C1 segment of cervical spinal cord (tissue), 14 donors: ENCODE measurements at places on chromosomes 5 and 9.

DNA sequence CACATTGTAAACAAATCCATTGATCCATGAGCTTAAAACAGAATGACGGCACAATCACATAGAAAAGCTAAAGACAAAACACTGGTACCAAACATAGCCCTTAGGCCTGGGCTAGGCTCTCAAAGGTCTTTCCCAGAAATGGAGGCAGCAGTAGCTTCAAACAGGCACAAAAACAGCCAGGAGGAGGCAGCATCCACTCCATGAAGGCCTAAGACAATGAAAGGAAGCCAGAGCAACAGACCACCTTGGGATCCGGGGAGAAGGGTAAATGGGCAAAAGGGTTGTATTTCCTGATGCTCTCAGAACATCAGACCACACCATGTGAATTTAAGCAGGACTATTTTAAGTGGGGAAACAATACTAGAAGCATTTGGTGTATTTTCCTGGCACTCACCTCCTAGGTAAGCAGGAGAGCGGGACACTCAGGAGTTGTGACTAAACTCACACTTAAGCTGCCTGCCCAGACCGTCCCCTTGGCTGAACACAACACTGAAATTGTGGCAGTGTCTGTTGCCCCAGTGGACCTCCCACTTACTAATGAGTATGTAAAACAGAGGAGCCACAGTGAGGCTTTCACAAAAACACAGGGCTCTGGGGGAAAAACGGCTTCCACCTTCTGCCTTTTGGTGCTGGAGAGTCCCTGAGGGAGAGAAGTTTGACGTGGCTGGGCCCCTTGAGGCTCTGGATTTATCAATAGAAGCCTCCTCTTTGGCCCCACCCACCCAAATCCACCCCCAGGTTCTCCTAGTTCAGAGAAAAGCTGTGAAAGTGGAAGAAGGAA, 11.9 kb downstream of the GNPDA1 start:
- no peak for DNase-seq

- DNase-seq, result no peak
Measured at GRCh38 chr5:91245074-91245452, 138.1 kb downstream of the ARRDC3 start.

- no peak for DNase-seq
Measured at GRCh38 chr5:108634617-108635288, 112.9 kb upstream of the FER start.

GRCh38 chr5:158133369-158133768, 274.4 kb upstream of the CLINT1 start:
- DNase-seq, result no peak

- no peak for DNase-seq
Measured at GRCh38 chr9:130854835-130855234, 19.8 kb downstream of the ABL1 start.

DNA sequence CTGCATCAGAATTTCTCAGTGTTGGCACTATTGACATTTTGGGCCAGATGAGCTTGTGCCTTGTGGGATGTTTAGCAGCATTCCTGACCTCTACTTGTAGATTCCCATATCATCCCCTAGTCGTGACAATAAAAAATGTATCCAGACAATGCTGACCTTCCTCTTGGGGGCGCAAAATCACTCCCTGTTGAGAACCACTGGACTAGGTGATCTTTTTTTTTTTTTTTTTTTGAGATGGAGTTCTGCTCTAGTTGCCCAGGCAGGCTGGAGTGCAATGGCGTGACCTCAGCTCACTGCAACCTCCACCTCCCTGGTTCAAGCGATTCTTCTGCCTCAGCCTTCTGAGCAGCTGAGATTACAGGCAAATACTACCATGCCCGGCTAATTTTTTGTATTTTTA, 22.6 kb downstream of the STXBP1 start:
- DNase-seq, result no peak

DNA sequence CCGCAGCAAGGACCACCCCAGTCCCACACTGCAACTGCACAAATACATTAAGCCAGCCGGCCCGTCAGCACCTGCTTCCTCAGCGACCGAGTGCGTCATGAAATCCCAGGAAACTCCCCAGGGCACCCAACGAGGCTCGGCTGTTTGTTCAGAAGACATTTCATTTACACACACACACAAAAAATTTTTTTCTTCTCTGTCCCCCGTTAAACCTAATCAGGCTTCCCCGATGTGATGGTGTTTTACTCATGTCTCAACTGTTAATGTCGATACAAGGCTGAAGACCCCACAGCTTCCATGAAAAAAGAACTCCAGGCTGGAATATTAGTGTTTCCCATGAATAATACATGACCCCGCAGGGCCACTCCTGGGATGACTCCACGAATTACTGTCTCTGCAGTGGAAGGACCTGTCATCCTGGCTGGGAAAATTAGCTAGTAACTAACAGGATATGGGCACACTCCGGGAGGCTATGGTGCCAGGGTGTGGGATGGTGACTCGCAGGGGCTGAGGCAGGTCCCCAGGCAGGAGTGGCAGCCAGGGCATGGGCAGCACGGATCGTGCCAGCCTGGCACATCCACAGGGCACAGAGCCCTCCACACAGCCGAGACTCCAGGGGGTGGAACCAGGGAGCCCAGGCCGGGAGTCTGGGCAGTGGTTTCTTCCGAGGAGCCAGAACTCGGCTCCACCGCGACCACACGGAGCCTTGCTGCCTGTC, 102.4 kb downstream of the VAV2 start:
- DNase-seq, result no peak

- no peak for DNase-seq
Measured at GRCh38 chr5:149988126-149988525, 12.3 kb downstream of the TIGD6 start.

DNA sequence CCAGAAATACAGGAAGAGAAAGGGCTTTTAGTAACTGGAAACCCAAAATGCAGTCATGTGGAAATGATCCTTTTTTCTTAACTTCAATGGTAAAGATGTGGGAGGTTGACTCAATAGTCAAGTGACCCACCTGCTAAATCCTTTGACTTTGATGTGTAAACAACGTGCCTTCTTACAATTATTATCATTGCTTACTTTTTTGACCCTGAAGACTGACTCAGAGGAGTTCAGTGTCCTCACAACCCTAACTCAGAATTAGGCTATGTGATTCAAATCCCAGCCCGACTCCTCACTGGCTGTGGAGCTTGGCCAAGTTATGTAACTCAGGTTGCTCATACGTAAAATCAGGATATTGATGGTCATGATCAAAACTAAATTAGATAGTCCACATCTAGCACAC, 27.9 kb downstream of the ANXA1 start:
- DNase-seq, result no peak

DNA sequence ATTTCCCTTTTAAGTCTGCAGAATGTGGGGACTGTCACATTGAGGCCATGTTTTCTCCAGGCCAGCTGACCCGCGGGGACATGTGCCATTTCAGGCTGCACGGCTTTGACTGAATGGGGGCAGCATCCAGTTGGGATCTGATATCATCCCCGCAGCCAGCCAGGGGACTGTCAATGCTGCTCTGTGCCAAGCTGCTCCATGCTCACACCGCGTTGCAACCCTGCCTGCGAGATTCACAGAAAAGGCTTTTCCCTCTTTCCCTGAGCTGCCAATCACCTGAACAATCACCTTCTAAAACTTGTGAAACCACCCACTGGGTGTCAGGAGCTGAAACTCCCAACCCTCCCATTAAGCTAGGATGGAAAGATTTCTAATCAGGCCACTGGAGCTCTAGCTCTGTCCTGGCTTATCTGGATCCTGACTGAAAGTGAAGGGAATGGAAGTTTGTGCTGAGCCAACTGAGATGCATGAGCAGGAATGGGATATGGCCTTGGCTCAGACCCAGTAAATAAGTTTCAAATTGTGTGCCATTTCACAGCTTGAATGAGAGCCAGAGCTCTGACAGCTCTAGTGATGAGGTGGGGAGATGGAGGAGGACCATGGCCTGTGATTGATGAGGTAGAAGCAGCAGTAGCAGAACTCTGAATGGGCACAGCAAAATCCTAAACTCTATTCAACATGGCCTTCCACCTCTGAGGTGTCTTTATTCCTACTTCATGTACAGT, 34.5 kb upstream of the ZNF366 start:
- DNase-seq, result peak; percentile 10

DNA sequence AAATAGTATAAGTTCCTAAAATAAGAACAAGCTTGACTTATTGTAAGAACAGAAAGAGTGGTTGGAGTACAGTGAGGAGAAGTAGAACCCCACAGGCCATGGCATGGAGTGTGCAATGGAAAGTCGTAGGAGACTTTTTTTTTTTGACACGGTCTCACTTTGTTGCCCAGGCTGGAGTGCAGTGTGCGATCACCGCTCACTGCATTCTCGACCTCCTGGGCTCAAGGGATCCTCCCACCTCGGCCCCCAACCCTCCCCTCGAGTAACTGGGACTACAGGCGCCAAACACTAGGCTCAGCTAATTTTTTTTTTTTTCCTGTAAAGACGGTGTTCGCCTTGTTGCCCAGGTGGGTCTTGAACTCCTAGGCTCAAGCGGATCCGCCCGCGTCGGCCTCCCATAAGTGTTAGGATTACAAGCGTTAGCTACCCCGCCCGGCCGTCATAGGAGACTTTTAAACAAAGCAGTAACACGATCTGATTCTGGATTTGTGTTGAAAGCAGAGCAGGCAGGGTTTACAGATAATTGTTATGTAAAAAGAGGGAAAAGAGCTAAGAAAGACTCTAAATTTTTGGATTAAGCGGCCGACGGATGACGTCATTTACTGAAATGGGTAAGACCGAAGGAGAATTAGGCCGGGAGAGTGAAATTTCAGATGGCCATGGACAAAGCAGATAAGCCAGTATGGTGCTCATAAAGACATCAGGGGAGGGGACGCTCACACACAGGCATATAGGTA, 752 bp downstream of the TSTD2 start:
- no peak for DNase-seq

GRCh38 chr5:111379391-111379816, 132.9 kb downstream of the STARD4 start:
- DNase-seq, result no peak

DNA sequence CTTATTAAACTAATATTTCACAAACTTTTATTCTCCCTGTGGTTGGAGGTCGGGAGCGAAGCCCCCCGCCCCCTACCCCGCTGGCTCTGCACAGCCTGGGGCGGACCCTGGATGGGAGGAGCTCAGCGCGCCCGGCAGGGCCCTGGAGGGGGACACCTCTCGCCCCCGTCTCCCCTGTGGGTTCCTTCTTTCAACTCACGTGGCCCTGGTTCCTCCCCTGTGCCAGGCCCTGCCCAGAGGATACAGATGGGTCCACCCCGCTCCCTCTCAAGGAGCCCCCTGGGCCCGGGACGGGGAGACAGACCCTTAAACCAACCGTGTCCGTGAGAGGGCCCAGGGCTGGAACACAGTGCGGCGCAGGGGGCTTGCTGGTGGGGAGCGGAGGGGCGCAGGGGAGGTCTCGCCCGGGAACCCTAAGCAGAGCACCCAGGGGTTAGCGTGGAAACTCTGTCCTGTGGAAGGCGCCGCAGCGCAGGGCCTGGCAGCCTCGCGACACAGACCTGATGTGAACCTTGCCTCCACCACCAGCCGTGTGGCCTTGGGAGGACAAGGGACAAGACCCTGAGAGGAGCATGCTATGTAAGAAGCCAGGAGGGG, 103.7 kb upstream of the MVB12B start:
- no peak for DNase-seq

- no peak for DNase-seq
Measured at GRCh38 chr5:9468060-9468388, 77.9 kb downstream of the SEMA5A start.

GRCh38 chr5:1820926-1821325, 19.7 kb downstream of the NDUFS6 start:
- no peak for DNase-seq

DNA sequence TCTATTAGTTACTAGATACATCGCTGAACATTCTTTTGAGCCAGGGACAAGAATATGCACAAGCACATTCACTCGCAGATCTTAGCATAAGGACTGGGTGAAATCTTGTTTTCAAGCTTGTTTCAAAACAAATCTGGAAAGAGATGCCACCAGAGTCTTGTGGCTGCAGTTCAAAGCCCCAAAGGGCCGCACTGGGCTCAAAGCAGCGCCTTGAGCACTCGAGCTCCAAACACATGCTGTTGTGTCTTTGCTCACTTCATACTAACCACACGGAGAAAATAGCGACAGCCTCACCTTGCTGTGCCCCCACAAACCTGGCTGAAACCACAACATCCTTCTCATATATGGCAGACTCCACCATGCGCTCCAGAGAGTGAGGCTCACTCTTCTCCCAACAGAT, 34.2 kb upstream of the IL7R start:
- DNase-seq, result no peak

- no peak for DNase-seq
Measured at GRCh38 chr9:20683351-20684034, 566 bp upstream of the FOCAD start.

DNA sequence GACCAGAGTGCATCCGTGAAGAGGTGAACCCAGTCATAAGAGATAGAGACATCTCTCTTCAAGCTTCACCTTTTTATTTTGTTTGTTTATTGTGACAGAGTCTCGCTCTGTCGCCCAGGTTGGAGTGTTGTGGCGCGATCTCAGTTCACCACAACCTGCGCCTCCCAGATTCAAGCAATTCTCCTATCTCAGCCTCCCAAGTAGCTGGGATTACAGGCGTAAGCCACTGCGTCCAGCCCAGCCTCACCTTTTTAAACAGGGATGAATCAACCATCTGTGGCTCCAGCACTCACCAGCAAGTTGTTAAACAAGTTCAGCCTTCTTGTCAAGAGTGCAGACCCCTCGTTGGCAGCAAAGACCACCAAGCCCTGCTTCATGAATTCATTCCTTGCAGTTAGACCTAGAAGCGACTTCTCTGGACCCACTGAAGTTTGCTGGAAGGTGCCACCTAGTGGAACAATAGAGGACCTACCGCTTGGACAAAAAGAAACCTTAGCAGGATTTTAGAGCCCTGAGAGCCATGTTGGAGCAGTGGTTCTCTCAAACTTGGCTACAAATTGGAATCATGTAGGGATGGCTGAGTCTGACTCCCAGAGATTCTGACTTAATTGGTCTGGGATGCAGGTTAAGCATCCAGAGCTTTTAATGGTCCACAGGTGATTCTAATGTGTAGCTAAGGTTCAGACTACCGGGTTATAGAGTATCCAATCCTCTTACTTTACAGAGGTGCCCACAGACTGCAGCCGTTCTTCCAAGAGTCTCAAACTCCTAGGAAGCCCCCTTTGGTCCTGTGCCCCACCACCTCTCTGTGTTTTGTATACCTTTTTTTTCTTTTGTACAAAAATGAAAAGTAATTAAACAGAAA, 10.5 kb upstream of the GALNT10 start:
- DNase-seq, result no peak

DNA sequence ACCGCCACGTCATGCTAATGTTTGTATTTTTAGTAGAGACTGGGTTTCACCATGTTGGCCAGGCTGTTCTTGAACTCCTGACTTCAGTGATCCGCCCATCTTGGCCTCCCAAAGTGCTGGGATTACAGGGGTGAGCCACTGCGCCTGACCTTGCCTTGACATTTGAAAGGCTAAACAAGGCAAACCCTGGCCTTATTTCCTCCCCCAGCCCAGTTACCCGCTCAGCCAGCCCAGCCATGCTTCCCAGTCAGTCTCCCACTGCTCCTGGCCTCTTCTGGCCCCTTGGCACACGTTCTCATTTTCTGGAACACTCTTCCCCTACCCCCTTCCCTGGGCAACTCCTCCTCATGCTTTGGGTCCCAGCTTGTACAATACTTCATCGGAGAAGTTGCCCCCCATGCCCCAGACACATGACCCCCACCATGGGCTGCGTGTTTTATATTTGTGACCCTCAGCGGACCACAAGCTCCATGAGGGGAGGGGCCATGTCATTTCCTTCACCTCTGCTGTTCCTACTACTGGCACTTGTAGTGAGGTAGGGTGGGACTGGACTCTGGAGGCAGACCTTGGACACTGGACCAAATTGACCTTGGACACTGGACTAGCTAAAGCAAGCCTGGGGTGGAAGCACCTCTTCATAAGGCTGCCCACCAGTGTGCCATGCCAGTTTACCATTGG, 94.4 kb upstream of the IER5L start:
- DNase-seq, result no peak
